ENCODE measurements at places on chromosomes 13 and 19.
A peak's percentile ranks its signal among the peaks of the same experiment; 100 is the strongest.

DNA sequence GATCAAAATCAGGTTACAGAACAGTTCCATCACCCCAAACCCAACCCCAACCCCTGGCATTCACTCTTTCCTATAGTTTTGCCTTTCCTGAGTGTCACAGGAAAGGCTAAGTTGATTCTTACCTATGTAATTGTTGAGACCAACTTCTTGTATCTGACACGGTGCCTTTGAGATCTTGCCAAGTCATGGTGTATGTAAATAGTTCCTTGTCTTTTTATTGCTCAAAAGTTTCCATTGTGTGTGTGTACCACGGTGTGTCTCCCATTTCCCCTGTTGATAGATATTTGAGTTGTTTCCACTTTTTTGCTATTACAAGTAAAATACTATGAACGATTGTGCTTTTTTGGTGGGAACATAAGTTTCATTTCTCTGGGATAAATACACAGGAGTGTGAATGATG lies 3.3 kb upstream of the IGFL2 start:
- no peak for DNase-seq

- peak; percentile 13 for DNase-seq
These were observed 92.8 kb upstream of the FARP1 start for GRCh38 chr13:98050041-98050466.

GRCh38 chr19:47243776-47244547 lies 12.4 kb upstream of the CCDC9 start:
- peak; percentile 99 for DNase-seq

GRCh38 chr19:39424934-39425333 lies 10.8 kb downstream of the RPS16 start:
- no peak for DNase-seq

DNA sequence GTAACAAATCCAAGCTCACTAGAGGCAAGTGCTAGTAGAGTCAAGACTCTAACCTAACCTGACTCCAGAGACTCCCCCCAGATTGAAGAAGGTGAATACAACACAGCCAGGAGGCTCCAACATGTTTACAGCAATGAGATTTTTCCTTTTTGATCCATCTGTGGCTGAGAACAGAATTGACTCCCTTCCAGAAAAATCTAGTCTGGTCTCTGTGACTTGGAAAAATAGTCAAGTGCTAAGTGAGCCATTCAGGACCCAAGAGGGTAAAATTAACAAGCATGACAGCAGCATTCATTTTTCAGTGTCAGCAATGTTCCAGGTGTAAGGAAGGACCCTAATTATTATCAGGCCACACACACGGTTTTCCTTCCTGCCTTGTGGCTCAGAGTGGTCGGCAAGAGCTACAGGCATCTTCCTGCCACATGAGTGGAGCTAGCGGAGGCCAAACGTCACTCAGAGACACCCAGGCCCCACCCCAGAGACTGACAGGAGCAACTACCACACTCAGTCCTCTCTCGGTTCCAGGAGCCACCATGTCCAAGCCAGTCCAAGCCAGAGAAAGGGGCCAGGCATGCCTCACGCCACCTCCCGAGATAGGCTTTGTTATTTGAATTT lies 395.1 kb downstream of the FOXO1 start:
- DNase-seq, result no peak

GRCh38 chr19:11397089-11397610 lies 13.0 kb upstream of the EPOR start:
- no peak for DNase-seq

DNA sequence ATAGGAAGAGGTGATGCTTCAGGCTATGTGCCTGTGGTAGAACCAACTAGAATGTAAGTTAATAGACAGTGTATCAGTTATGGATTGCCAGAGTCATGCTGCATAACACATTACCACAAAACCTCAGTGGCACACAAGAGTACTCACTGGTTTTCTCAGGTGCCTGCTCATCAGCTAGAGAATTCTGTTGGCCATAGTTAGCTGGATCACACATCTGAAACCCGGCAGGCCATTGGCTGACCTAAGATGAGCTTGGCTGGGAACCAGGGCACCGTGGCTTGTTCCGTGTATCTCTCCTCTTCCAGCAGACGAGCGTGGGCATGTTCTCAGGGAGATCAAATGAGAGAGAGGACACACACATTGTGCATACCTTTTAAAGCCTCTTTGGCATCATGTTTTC lies 76.7 kb downstream of the TEX26 start:
- DNase-seq, result no peak

GRCh38 chr19:808423-808775 lies 11.1 kb downstream of the PTBP1 start:
- DNase-seq, result no peak

DNA sequence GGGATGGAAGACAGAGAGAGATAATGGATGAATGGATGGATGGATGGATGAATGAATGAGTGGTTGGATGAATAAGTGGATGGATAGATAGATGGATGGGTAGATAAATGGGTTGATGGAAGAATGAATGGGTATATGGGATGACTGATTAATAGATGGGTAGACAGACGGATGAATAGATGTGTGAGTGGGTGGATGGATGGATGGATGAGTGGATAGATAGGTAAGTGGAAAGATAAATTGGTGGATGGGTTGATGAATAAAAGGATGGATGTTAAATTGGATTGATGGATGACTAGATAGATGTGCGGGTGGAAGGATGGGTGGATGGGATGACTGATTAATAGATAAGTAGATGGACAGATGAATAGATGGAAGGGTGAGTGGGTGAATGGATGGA lies 1.4 kb downstream of the CASP14 start:
- no peak for DNase-seq

DNA sequence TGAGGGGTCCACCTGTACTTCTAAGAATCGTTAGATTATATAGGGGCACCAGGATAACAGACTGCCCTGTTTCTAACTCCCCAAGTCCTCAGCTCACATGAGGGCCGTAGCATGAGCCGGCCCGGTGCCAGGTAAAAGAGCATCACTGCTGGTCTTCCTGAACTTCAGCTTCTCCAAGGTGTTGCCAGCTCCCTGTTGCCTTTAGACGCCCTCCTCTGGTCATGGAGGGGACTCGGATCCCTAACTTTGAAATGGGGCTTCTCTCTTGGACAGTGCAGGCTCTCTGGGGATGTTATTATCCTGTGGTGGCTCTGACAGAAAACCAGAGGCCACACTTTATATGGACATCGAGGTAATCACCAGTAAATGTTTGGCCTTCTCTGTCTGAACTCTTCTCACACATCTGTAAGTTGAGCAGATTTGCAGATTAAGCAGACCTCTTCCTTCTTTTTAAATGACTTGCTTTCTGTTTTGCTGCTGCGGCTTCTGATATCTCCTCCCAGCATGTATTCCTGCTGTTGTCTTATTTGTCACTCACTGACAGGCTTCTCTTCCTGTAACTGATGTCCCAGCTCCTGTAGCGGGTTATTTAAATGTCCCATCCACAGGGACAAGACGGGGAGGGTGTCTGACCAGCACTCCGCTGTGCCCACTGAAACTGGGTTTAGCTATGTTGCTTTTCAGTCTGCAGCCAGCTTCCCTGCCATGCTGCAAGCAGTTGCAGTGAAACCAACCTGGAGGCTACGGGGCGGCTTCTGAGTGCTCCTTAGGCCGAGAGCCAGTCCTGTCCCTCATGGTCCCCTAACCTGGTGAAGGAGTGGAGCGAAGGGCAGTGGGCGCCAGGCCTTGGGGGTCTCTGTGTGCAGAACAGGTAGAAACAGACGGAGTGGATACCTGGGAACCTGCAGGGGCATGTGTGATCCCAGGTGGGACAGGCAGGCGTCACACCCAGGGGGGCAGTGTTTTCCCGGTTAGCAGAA lies 39.2 kb downstream of the TSSK6 start:
- DNase-seq, result no peak

GRCh38 chr13:43223216-43223615 lies 199.8 kb downstream of the DNAJC15 start:
- DNase-seq, result no peak

DNA sequence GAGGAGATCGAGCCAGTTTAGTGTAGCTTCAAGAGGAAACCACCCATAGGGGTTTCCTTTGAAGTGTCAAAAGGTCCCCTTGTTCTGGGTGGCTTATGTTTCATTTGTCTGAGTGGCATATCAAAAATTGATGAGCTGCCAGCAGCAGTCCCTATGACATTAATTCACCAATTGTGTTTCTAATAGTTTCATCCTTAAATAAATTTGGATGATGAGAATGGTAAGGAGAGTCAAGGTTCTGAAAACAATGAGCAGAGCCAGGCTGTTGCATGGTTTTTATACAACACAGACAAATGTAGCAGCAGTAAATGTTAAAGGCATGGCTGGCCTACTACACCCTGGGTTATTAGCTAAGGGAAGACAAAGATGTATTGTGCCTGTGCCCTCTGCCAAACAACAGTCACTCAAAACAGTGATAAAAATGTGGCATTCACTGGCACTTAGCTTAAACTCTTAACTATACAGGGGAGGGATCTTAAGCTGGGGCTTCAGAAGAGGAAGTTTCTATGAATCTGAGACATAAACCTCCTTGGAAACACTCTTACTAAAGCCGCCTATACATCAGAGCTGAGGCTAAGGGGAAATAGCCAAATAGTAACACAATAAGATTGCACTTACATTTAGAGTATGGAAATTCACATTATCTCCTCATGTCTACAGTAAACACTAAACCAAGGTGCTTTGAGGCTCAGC lies 200.5 kb downstream of the POU4F1 start:
- DNase-seq, result no peak

DNA sequence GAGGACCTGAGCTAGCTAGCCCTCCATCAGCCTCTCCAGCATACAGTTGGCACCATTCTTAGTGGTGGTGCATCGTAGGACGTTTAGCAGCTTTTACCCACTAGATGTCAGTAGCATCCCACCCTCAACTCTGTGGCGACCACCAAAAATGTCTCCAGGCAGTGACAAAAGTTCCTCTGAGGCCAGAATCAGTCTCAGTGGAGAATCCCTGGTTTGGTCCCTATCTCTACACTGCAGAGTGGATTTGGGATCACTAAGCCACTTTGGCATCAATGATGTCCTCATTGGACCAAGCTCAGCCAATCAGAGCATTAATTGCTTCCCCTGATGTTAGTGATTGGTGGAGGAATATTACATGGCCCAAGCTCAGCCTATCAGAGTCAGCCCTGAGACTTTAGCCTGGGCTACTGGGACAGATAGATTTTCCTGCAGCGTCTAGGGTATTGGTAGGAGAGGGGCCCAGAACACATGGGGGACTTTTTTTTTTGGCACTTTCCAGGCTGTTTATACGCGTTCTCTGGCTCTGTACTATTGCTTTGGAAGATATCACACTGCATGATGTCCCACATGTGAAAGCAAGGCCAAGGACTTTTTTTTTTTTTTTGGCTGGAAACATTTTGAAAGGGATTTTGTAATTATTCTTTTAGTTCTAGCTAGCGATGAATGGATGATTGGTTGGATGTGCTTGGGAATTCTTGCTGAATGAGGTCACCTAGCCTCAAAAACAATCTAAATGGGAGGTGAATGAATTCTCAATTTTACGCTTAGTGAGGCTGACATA lies 7.0 kb downstream of the TMEM221 start:
- DNase-seq, result peak; percentile 46

GRCh38 chr19:29687244-29687896 lies 22.1 kb downstream of the PLEKHF1 start:
- DNase-seq, result peak; percentile 98

- DNase-seq, result no peak
These were observed 487.9 kb downstream of the DCT start for GRCh38 chr13:93991569-93991968.

DNA sequence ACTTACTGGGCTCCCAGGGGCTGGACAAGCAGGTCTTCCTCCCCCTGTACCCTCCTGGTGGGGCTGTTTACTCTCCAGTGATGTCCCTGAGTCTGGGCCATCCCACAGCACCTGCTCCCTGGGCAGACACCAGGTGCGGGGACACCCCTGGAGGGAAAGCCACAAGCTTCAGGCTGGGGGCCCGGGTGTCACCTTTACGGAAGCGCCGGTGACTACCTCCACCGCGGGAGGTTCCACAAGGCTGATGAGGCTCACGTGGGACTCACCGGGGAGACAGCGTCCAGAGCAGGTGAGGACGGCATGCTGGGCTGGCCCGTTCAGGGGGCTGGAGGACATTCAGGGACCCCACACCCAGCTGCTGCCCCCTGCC lies 24.9 kb downstream of the NFILZ start:
- DNase-seq, result no peak
